Activated CD4-positive, alpha-beta T cell treated with anti-CD3 and anti-CD28 coated beads for 48 hours (primary cell): ENCODE measurements at places on chromosomes 16 and 17.

- DNase-seq = no peak
Measured at GRCh38 chr17:34723875-34724274, 144.5 kb downstream of the TMEM132E start.

DNA sequence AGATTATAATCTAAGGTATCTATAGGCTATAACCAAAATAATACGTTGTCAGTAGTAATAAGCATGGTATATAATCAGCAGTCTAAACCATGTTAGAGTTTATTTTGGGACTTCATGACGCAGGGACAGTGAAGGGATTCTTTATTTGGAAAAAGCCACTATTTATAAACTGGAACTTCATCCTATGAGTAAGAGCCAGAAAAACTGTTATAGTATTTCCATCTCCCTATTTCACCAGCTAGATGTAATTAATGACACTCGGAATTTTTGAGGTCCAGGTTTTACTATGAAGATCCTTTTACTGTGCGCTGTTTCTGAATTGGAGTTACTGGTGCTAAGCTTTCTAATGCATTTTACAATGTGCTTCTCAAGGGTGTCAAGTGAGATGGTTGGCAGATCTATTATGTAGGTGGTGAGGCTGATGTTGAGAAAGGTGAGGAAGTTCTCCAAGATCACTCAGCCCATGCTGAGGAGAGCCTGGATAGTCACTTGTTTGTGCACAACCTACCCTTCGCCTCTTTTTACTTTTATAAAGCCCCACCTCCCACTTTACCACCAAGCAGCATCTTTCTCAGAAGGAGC, 149.3 kb downstream of the MSI2 start:
- no peak for DNase-seq

DNA sequence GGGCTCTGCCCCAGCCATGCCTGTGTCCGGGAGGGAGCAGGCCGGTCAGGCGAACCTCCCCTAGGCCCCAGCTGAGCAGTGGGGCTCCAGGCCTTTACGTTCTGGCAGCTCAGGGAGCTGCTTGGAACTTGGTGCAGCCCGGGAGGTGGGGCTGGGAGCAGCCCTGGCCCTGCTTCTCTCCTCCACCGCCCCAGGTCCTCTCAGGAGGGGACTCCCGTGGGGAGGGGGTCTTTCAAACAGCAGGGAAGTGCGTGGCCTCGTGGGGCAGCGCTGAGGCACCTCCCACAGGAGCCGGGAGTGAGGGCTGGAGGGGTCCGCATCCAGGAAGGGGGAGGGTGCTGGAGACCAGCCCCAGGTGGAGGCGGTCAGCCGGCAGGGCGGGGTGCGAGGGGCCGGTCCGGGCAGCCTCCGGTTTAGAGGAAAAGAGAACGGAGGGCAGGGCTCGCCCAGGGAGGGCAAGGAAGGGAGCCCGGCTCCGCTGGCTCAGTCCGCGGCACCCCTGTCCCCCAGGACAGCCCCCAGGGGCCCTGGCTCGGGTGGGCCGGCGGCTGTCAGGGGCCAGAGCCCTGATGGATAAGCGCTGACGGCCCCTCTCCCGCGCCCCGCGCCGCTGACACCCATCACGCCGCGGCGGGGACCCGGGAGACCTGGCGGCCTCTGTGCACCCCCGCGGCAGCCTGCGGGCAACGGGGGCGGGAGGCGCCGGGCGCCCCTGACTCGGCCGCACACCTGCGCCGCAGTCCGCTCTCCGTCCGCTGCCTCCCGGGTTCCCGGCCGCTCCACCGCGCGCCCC, 587 bp upstream of the PRR35 start:
- DNase-seq = no peak

DNA sequence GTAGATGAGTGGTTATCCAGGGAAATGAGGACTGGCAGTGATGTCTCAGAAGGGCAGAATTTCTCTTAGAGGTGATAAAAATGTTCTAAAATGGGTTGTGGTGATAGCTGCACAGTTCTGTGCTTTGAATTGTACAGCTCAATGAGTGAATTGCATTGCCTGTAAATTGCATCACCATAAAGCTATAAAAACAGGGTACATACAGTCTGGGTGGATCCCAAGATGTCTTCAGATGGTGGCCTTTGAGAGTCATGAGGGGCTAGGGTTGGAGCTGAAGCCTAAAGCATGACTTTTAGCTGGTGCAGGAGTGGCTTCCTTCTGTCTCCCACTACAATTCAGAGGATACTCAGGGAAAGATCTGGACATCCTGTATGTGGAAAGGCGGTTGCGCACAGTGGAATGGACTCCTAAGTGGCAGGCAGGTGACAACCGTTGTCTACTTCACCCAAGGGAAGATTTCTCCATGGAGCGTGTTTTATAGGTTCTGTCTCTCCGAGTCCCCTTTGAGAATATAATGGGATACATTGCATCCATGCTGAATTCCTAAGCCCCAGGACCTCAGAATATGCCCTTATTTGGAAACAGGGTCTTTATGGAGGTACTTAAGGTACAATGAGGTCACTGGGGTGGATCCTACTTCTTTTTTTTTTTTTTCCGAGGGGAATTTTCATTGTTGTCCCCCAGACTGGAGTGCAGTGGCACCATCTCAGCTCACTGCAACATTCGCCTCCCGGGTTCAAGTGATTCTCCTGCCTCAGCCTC, 1.6 kb upstream of the IL32 start:
- no peak for DNase-seq

DNA sequence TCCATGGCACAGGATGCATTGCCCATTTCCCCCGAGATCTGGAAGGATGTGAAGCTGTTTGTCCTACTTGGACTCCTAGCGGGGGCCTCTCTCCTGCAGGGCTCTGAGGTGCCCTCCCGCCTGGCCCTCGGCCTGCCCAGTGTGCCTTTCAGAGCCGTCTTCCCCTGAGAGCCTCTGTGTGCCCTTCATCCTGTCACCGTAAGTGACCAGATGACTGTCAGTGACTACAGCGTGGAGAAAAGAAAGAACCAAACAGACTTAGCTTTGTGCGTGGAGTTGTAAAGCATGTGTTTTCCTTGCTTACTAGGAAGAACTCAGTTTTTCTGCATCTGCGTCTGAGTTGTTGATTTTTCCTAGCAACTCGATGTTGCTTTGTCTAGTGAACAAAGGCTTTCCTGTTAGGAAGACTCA, 56.1 kb downstream of the BANP start:
- DNase-seq = no peak

GRCh38 chr17:14201988-14202380, 34.7 kb downstream of the CDRT15 start:
- DNase-seq = no peak

DNA sequence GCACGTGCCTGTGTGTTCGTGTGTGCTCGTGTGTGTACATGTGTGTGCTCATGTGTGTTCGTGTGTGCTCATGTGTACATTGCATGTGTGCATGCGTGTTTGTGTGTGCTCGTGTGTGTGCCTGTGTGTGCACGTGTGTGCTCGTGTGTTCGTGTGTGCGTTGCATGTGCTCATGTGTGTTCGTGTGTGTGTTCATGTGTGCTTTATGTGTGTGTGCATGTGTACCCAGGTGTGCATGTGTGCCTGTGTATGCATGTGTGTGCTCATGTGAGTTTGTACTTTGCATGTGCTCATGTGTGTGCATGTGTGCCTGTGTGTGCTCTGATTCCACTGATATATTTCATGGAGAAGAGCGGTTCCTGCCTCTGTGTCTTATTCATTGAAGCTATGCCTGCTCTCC, 265.5 kb downstream of the FOXL1 start:
- no peak for DNase-seq

- no peak for DNase-seq
Measured at GRCh38 chr16:77457046-77457445, 22.2 kb upstream of the ADAMTS18 start.

- DNase-seq = peak; percentile 12
Measured at GRCh38 chr17:22703204-22703603, 1010.9 kb downstream of the KCNJ18 start.
